ENCODE measurements at places on chromosomes 7 and 10.
A peak's percentile ranks its signal among the peaks of the same experiment; 100 is the strongest.

DNA sequence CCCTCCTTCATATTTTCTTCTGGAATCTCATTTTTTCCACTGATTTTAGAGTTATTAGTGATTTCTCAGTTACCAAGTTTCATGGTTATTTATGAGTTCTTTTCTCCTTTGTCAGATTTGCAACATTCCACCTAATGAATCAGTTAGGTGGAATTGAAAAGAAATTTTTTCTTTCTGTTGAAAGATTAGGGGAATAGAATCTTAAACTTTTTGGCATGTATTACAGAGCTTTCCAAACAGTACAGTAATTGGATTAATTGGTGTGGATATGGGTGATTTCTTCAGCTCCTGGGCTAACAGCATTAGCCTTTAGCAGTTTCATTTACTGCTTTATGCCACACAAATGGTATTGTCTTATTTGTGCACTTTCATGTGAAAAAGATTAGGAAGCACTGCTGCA, 17.0 kb downstream of the STAM start:
- DNase-seq = no peak

- no peak for DNase-seq
These were observed 73.3 kb upstream of the FHIP2A start for GRCh38 chr10:114748241-114748640.

DNA sequence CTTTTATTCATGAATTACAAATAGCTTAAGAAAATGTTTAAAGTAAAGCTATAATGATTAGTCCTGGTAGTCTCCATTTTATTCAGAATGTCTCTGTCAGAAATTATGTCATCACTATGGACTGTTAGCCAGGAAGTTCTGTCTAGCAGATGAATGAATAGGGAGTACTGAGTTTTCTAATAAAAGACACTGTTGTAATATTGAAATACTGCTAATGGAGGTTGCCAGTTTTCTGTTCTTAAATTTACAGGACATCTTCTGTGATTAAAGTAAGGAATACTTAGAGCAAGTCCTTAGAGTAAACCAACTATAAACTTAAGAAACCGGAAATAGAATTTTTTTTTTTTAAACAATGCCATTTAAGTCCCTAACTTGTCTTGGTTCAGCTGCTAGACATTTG, 309.8 kb downstream of the ADK start:
- no peak for DNase-seq

DNA sequence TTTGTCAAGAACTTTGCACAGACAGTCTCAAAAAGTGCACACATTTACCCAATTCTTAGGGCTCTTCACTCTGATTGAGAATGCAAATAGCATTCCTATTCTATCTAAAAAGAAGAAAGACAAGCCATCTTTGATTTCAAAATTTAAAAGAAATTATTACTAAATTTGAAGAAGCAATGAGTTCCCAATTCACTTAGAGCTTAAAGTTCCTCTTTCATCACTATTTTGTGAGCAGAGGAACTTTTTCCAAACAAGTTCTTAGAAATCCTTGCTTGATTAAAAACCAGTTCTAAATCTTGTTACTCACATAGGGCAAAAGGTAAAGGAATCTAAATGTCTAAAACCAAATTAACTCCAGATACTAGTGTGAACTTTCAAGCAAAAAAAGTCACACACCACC, 56.4 kb downstream of the TBXAS1 start:
- DNase-seq = no peak

- DNase-seq = peak; percentile 11
These were observed 6.0 kb downstream of the PARD3 start for GRCh38 chr10:34808801-34809745.

GRCh38 chr7:80185571-80185970, 50.9 kb downstream of the GNAI1 start:
- DNase-seq = no peak

- DNase-seq = no peak
These were observed 13.3 kb upstream of the RPA3 start for GRCh38 chr7:7731732-7732131.

- no peak for DNase-seq
These were observed 121.6 kb downstream of the CDK6 start for GRCh38 chr7:92714767-92715166.

GRCh38 chr10:20993389-20993788, 96.3 kb upstream of the NEBL start:
- DNase-seq = no peak

GRCh38 chr7:27194686-27195379, 5.1 kb downstream of the HOXA13 start:
- no peak for DNase-seq

All from COR-L47 (cell line).